ENCODE measurements at places on chromosomes 12 and 14.
A peak's percentile ranks its signal among the peaks of the same experiment; 100 is the strongest.

DNA sequence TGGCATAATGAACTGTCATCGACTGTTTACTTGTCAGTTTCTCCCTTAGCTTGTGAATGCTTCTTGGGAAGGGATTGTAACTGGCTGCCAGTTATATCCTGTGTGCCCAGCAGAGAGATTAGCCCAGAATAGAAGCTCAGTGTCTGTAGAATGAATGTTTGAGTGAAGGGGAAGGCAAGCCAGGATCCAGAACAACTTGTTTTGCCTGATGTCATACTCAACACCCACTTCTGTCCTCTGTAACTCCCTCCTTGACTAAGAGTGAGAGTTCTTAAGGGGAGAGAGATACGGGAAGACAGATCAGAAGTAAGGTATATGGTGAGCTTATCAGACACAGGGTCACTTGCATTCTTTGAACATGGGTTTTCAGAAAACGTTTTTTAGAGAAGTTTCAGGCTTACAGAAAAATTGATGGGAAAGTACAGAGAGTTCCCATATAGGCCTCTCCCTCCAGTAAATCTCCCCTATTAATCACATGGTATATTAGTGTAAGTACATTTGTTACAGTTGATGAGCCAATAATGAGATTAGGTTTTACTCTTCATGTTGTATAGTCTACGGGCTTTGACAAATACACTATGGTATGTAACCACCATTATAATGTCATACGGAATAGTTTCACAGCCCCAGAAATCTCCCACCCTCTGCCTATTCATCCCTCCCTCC lies 5.6 kb upstream of the SPPL3 start:
- no peak for DNase-seq

DNA sequence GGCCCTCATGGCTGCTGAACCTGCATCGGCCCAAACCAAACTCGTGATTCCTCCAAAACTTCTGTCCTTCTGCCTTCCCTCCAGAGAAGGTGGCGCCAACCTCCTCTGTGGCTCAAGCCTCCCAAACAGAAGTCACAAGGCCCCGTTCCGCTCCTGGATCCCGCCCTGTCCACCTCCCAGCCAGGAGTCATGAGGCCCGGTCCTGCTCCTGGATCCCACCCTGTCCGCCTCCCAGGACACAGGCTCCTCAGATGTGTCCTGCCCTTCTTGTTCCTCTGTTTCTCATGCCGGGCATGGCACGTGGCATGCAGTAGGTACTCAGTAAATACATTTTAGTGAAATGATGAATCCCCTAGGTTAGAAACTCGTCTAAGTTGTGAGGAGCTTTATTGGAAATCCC lies 94.2 kb upstream of the SFSWAP start:
- no peak for DNase-seq

- no peak for DNase-seq
Measured at GRCh38 chr14:88233915-88234314, 89.2 kb downstream of the KCNK10 start.

DNA sequence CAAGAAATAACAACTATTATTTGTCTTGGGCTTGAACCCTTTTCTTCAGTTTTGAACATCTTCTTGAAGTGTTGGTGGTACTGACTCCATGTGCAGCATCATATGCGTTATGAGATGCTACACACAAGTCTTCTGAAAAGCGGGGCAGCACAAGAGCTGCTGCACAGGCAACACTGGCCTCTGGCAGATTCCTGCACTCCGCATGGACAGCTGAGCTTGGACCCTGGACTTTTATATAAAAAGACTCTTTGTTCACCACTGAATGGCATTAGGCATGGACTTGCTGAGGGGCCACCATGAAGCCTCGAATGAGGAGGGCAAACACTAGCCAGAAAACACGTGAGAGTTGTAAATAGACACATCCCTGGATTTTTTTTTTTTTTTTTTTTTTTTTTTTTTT lies 210.8 kb upstream of the NPAS3 start:
- DNase-seq: no peak

- peak; percentile 18 for DNase-seq
Measured at GRCh38 chr14:89291351-89291940, 125.6 kb downstream of the FOXN3 start.

- no peak for DNase-seq
Measured at GRCh38 chr12:115791331-115791730, 486.2 kb downstream of the MED13L start.

- DNase-seq: no peak
Measured at GRCh38 chr12:89948271-89949175, 239.9 kb upstream of the ATP2B1 start.

- no peak for DNase-seq
Measured at GRCh38 chr14:78605897-78606500, 435.8 kb downstream of the NRXN3 start.

GRCh38 chr12:44184499-44185206 lies 348.8 kb downstream of the TMEM117 start:
- DNase-seq: no peak

DNA sequence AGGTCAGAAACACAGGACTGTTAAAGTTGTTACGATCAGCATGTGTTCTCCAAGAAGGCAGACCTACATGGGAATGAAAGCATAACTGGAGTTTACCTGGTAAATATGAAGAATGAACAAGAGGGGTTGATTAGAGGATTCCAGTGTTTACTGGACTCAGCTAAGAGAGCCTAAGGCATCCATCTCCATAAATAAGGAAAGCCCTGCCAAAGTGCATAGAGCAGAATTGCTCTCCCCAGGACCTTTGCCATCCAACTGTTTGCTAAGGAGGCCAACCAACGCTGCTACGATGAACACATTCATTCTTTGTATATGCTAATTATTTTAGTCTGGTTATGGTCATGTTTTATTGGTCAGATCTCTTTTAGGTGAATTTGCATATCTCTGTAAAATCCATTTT lies 17.1 kb upstream of the PAWR start:
- DNase-seq: no peak

DNA sequence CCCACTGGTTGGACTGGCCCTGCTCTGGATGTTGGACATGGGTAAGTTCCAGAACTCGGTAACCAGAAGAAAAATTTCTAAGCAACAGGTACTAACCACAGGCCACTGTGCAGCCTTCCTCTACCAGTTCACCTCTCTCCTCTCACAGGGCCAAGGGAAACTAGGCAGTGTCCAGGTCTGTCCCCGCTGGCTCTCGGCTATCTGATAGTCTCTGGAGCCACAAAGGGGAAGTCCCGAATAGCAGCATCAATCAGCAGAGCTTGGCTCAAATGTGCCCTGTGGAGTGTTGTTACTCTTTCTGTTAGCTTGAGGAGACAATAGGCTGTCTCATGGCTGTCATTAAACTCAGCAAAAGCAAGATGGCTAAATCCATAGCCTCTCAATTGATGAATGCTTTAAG lies 73.2 kb downstream of the TSPAN11 start:
- no peak for DNase-seq

DNA sequence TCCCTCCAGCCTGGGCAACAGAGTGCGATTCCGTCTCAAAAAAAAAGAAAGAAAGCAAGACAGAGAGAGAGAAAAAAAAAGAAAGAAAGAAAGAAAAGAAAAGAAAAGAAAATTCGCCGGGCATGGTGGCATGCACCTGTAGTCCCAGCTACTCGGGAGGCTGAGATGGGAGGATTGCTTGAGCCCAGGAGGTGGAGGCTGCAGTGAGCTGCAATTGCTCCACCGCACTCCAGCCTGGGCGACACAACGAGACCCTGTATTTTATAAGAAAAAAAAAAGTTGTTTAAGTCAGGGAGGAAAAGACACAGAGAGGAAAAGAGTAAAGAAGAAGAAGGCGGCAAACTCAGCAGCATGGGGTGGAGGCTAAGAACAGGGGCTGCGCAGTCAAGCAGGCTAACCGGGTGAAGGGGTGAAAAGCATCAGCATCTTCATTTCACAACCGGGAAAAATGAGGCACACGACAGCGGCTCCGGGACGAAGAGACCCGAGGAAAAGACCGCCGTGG lies 557 bp upstream of the FICD start:
- no peak for DNase-seq

GRCh38 chr12:10732549-10732948 lies 9.4 kb upstream of the YBX3 start:
- DNase-seq: no peak

GRCh38 chr12:123126294-123127181 lies 24.4 kb downstream of the PITPNM2 start:
- DNase-seq: peak; percentile 70

DNA sequence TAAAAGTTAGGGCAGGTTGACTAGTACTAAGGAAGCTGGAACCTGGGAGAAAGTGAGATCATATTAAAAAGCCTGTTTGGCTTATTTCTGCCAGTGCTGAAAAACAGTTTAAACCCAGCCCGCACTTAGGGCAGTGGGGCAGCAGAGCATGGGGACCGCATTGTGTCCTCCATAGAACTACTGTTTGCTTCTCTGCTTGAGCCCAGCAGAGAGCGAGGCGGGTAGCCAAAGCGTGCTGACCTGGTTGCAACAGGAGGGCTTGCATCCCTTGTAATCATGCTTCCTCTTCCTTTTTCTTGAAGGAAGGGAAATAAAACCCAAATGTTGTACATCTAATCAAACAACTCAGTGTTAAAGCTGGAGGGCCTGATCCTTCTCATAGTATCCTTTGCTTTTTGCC lies 82.5 kb upstream of the HOXC13 start:
- DNase-seq: no peak

GRCh38 chr14:36070031-36070719 lies 106.3 kb downstream of the PTCSC3 start:
- peak; percentile 68 for DNase-seq

- DNase-seq: no peak
Measured at GRCh38 chr14:90109858-90110257, 48.1 kb downstream of the KCNK13 start.

DNA sequence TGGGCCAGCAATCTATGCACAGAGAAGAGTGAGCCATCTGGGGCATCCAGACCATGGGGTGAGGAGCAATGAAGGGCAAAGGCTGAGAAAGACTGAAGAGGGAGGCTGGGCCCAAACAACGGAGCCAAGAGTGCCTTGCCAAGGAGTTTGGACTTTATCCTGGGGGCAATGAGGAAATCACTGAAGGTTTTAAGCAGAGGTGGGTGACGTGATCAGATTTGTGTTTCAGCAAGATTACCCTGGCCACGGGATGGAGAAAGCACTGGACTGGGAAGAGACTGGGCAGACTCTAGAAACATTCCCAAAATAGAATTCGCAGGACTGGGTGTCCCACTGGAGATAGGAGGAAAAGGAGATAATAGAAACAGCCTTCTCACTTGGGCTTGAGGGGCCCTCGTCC lies 65.3 kb downstream of the DPF3 start:
- no peak for DNase-seq

- DNase-seq: no peak
Measured at GRCh38 chr14:31567655-31568054, 6.5 kb downstream of the NUBPL start.

DNA sequence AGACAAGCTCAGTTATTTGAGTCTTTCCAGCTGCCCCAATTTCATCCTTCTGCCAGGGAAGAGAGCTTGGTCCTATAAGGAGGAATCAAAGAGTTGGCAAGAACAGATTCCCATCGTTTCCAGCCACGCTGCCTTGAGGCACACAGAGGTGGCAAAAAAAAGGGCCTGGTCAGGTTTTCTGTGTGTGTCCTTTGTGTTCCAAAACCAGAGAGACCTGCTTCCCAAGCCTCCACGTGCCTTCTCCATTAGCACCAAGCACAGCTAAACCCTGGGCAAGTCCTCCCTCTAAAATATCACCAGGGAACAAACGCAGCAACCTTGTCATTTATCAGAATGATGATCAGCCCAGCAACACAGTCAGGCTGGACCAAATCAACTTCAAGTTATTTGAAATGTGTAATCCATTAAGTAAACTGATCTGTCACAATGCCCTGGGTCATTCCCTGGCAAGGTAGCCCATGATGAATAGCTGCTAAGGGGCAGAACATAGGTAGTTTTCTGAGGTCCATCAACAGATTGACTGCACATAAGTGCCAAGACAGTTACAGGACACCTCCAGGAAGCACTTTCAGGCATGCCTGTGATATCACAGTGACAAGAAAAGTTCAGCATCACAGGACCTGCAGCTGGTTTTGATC lies 28.6 kb upstream of the C12orf42 start:
- DNase-seq: no peak

GRCh38 chr12:29207120-29207519 lies 58.0 kb downstream of the FAR2 start:
- no peak for DNase-seq

- no peak for DNase-seq
Measured at GRCh38 chr12:27462151-27462694, 15.7 kb downstream of the SMCO2 start.

DNA sequence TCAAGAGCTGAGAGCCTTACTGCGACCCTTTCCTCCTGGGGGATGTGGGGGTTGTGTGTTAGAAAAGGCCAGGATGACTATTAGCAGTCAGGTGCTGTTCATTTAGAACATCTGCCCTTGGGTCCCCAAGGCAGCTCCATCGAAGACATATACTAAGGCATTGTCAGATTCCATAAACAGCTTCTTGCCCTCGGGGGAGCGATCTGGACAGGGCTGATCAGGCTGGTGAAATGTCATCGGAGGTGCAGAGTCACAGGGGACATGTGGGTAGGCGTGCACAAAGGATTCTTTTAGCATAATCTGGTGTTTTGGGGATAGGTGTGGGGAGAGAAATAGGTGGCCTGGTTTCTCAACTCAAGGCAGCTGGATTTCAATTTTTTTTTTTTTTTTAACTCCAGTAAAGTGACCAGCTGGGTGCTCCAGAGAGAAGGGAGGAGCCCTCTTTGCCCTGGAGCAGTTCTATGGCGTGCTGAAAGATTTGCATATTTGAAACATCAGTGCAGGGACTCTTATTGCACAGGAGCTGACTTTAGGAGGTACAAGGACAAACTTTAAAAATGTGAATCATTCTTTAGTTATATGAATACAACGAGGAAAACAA lies 160.1 kb downstream of the SUDS3 start:
- DNase-seq: no peak

GRCh38 chr12:42299392-42300308 lies 26.2 kb downstream of the ZCRB1 start:
- no peak for DNase-seq

DNA sequence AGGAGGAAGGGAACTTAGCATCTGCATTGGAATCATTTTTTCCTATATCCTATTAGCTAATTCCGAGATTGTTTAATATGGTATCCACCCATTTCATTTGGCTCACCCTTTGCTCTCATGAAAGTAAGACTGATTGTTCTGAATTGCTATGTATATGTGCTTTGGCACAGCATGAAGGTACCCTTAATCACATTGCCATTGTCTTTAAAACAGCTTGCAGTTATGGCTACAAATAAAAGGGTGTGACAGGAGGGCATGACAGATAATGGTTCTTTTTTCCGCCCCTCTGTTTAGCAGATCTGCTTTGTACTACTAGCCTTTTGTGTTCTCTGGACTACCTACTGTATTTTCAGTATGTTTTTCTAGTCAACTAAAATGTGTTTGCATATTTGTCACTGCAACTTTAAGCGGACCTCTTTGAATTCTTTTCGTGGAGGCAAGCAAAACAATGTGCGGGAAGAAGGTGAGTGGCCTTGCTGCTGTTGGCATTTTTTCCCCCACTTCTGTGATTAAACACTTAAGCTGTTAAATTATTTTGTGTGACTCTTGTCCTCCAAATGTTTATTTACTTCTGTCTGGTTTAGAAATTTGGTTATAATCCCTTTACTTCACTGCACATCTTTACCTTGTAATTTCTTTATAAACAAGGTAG lies 35.8 kb downstream of the FBXO34 start:
- no peak for DNase-seq

Measured in sciatic nerve (tissue), 2 donors.